ENCODE measurements at places on chromosomes 12 and 14.

GRCh38 chr12:109875572-109876131 is 4.7 kb downstream of the GLTP start:
- no peak for DNase-seq

GRCh38 chr14:22007363-22007762 is 333.7 kb upstream of the OR4E1 start:
- DNase-seq, result no peak

DNA sequence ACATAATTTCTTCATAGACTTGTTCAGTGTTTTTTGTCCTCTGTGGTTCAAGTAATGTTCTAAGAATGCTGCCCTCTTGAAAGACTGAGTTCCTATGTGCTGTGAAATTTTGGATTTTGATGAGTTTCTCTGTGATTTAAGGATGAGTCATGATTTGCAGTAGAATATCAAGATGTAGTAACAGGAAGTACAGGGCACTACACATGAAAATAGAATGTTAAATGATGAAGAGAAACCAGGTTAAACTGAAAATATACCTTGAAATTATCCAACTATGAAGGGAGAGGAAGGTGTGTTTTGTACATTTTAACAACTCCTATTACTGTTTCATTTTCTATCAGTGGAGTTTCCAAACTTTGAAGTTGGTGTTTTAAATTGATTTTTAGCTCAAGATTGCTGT is 4.8 kb downstream of the ELK3 start:
- DNase-seq, result no peak

- DNase-seq, result no peak
Measured at GRCh38 chr14:71143381-71144290, 236.4 kb downstream of the PCNX1 start.

GRCh38 chr12:43370263-43370662 is 181.7 kb downstream of the ADAMTS20 start:
- no peak for DNase-seq

- DNase-seq, result no peak
Measured at GRCh38 chr14:72723858-72724530, 169.9 kb downstream of the DPF3 start.

- no peak for DNase-seq
Measured at GRCh38 chr14:34872822-34873588, 2.2 kb downstream of the BAZ1A start.

DNA sequence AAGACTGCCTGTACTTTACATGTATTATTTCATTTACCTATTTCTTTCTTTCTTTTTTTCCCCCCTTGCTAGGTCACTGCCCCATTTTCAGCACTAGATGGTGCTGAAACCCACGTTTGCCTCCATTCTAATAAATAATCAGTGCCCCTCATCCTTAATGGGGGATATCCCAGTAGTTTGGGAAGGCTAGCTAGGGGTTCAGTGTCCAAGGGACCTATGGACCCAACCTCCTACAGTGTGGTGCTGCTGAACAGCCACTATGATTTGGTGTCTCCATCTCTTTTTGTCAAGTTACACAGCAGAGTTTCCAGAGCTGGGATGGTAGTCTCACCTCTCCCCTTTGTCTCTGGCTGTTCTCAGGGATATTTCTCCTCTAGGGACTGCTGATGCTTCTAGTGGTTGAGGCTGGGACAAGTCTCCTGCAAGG is 6.5 kb upstream of the HCFC2 start:
- no peak for DNase-seq

DNA sequence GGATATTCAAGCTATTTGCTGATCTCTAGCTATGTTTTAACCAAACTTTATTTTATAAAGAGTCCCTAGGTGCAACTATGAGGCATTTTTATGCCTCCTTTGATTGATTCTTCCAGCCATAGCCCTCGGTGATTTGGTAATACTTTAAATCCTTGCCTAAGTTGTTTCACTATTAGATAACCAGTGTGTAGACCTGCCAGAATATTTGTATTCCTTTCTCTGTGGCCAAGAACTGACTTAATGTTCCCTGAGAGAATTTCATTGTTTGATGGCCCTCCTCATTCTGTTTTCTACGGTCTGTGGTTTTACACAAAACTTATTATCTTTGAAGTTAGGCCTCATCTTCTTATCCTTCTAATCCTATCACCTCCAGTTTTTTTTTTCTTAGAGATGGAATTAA is 109.7 kb upstream of the MDGA2 start:
- DNase-seq, result no peak

GRCh38 chr12:122896662-122897061 is 738 bp upstream of the VPS37B start:
- DNase-seq, result no peak

DNA sequence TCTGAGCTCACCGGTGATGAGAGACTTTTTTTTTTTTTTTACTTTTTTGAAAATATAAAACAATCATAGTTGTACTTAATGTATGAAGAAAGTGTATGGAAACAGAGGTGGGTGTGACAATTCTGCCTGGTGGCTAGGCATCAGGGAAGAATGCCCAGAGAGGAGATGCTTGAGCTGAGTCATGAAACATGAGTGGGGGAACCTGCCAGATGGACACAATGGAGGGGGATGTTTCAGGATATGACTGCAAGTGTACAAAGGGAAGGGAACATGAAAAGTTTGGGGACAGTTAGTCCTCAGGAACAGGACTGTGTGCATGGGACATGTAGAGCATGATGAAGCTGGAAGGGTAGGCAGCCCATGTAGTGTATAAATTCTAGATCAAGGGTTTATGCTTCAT is 274.2 kb upstream of the E2F7 start:
- DNase-seq, result no peak

DNA sequence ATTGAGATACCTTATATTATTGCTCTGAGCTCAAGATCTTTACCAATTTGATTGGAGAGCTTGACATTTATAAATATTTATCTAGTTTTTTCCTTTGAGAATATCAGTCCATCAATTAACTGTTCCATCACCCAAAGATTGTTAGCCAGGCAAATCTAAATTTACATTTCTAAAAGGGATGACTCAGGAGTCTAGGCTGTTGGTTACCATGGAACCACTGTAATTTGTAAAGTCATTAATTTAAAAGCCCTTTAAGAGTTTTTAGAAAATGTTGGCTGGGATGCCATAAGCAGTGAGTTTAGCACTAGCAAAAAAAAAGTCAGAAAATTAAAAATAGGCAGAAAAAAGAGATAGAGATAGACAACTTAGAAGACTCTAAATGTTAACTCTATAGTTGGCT is 19.5 kb upstream of the SERPINA1 start:
- DNase-seq, result no peak

Measured in activated T-helper 1 cell treated with anti-CD3 and anti-CD28 coated beads, Interleukin-2, amount 50 U/mL, for 16 hours (primary cell).